ENCODE measurements at places on chromosomes 1 and 21.

- DNase-seq: no peak
Observed at GRCh38 chr1:118298397-118298796, 113.4 kb upstream of the SPAG17 start.

DNA sequence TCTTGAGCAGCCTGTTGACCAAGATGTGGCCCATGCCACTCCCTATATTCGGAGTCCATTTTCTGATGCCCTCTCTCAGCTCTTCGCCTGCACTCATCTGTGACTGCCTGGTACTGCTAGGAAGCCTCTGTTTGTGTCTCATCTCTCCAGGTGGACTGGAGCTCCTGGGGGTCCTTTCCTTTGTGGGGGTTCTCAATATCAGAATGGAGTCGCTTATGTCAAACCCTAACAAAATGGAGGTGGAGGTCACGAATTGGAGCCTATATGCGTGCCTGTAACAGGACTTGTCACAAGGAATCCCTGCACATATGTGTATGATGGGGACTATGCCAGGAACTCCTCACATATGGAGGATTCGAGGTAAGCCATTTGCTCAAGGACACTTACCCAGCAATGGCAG lies 46.7 kb upstream of the ATP5PO start:
- no peak for DNase-seq

- DNase-seq: no peak
Observed at GRCh38 chr1:154442006-154442740, 37.0 kb downstream of the IL6R start.

- no peak for DNase-seq
Observed at GRCh38 chr1:48356901-48357300, 115.1 kb downstream of the SPATA6 start.

Measured in non-pigmented ciliary epithelial cell (primary cell).